EH (cell line): ENCODE measurements at places on chromosomes 16 and 17.
A peak's percentile ranks its signal among the peaks of the same experiment; 100 is the strongest.

DNA sequence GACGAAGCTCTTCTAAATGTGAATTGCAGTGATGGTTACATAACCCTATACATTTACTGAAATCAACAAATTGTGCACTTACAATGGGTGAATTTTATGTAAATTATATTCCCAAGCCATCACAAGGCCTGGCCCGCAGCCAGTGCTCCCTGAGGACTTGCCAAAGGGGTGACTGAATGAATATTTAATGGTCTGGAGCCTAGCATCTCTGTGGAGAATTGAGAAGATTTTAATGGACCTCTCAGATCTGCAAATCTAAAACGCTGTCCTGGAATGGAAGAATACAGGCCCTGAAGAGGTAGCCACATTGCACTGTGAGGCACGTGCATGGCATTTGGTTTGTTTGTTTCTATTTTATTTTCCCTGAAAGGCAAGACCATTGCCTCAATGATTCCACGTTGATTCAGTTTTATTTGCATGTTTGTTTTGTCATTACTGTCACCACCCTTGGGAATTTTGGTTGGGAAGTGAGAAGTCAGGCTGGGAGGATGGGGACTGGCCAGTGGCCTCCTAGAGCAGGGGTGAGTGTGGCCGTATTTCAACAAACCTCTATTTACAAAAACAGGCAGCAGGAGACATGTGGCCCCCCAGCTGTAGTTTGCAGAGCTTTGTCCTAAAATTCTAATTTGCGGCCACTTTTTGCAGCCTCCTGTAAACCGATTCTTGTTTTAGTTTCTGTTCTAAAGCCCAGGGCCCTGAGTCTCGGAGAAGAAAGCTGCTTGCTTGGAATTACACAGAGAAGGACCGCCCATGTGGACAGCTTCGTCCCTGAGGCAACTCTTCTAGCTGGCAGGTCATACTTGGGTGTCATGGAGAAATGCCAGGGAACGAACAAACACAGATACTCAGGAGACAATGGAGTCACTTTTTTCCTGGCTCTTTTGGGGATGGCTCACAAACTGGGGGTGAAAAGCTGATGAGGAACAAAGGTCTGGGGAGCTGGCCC, 40.5 kb upstream of the GCSH start:
- peak; percentile 78 for DNase-seq

DNA sequence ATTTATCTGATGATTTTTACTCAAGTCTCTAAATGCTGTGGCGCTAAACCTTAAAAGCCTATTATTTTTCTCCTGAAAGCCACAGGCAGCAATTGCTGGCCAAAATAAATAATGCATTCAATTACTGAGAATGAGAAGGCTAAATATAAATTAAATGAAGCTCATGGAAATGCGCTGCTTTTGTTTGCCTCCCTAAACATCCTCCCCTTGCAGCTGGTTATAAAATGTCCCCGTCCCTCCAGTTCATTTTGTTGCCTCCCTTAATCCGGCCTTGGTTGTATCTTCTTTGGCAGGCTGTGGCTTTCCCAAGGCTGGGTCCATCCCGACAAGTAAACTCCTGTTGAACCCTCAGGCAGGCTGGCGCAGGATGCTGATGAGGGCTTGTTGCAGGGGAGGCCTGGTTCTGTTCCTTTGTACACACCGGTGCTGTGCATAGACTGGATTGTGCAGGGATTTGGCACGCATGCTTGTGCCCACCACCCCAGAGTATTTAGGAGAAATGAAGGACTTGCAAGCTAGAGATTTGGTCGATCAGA, 62.7 kb downstream of the KNOP1 start:
- DNase-seq = no peak

DNA sequence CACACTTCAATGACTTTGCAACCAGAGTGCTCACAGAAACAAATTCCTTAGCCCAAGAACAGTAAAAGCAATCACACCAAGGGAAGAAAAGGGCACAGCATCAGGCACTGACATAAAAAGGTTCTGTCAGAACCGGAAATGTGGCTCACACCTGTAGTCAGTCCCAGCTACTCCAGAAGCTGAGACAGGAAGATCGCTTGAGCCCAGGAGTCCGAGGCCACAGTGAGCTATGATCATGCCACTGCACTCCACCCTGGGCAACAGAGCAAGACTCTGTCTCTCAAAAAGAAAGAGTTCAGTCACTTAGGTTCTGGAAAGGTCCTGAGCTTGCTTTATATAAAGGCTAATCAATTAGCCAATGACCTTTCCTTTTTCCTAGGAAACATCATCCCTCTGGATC, 22.7 kb downstream of the YWHAE start:
- DNase-seq = no peak

DNA sequence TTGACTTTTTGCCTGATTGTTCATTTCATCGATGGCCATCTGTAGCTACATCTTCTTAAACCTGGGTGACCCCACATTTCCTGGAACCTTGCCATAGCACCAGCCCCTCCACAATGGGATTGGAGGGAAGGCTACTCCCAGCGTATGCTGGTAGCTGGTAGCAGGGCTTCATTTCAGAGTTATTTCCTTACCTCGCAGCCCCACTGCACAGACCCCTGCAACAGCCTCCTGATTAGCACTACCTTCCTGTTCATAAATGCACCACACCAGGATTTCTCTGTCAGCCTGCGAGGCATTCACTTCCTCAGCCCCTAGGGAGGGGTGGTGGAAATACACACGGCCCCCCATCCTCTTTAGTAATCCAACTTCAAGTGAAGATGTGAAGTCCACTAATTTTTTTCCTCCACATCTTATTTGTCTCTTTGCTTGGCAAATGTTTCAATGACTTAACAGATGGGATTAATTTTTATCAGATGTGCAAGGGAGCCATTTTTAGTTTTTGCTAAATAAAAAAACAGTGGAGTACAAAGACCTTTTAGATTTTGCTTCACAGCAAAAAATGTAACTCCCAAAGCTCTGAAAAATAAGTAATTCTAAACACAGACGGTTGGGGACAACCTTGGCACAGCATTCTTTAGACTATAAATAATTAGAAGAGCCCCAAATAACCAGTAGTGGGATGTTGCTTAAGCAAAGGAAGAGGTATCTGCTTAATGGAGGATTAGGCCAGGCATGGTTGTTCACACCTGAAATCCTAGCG, 76.6 kb downstream of the CLEC16A start:
- peak; percentile 24 for DNase-seq

DNA sequence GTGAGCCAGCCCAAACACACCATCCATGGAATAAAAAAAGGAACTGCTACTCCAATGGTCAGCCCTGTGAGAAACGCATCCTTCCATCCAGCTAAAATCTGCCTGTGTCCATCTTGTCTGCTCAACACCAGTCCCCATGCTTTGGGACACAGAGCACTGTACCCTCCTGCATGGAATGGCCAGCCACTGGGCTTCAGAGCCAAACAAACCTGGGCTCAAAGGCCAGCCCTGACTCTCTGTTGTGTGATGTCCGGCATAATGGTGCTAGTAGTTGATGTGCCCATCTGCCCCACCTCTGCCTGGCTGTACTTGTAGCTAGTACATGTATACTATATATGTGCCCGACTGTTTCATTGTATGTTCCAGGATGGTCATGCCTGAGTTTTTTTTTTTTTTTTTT, 77.6 kb upstream of the AMZ2 start:
- DNase-seq = no peak

DNA sequence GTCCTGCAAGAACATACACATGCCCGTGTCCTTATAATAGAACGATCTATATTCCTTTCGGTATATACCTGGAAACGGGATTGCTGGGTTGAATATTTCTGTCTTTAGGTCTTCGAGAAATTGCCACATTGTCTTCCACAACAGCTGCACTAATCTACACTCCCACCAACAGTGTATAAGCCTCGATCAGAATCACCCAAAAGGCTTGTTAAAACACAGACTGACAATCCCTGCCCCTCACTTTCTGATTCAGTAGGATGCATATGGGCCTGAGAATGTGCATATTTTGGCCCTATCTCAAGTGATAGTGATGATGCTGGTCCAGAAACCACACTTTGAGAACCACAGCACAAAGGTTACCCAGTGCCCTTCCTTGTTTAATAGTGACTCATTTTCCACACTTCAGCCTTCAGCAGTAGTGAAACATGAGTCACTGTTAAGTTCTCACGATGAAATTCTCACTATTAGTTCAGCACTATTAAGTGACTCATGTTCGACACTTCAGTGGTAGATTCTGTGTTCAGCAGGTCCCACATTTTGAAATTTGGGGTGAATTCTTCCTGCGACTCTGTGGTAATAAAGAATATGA, 215.6 kb downstream of the GRIN2A start:
- DNase-seq = peak; percentile 25
